ENCODE measurements at places on chromosomes 7 and 10.

DNA sequence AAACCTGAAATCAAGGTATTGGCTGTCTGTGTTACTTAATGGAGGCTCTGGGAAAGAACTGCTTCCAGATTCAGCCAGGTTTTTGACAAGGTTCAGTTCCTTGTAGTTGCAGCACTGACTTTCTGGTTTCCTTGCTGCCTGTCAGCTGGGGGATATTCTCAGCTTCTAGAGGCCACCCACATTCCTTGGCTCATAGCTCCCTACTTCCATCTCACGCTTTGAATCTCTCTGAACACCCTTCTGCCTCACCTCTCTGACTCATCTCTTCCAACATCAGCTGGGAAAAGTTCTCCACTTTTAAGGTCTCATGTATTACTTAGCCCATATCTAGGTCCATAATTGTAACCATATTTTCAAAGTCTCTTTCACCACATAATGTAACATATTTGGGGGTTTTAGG lies 22.9 kb upstream of the GPR22 start:
- DNase-seq, result no peak

DNA sequence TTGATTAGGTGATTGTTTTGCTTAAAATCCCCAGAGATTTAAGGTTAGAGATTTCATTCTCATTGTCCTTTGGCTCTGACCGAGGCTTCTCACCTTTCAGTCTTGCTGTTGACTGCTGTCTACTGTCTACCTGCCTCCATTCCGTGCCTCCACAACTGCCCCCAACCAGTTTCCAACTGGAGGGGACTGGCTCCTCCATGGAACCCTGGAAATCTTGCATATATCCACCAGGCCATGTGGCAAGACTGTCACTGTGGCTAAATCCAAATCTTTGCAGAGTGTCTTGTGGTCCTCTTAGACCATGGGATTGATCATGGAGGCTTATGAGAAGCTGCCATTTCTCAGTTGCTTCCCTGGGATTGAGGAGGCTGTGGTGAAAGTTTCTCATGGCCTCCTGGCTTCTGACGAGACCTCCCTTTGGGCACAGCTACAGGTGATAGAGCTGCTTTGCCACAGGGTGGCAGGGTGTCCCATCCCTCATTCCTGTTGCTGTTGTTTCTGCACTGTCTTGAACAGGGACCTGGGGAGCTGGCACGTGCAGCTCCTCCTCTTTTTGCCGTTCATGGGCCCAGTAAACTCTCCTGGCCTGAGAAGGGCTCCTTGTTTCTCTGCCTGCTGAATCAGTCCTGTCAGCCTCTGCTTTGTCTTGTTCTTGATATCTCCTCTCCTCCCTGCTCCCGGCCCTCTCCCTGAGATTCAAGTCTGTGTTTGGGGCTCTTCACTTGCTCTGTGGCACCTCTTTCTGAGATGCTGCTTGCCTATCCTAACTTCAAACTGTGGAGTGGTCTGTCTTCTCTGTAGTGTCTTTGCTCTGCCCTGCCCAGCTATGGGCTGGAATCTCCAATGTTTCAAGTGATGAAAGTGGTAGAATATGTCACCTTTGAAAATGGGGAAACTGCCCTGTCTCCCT lies 63.6 kb upstream of the IGFBP3 start:
- DNase-seq, result no peak

DNA sequence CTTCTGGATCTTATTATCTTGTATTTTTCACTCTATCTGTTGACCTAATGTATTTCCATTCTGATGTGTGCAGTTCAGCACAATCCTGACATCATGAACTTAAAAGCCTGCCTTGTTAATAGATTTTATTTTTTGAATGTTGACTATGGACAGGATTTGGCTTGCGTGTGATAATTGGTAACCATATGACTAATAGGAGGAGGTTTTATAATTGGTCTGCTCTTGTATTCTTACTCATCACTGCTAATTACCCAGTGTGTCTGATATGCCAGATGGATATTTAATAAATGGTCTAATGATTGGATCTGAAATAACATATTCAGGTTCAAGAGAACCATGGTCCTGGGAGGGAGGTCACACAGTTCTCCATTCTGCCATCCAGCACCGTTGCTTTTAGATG lies 45.9 kb downstream of the MTURN start:
- DNase-seq, result no peak

- DNase-seq, result peak; percentile 31
These were observed 2.1 kb downstream of the RET start for GRCh38 chr10:43078986-43079273.

GRCh38 chr7:35482231-35482630 lies 212.7 kb downstream of the HERPUD2 start:
- DNase-seq, result no peak

DNA sequence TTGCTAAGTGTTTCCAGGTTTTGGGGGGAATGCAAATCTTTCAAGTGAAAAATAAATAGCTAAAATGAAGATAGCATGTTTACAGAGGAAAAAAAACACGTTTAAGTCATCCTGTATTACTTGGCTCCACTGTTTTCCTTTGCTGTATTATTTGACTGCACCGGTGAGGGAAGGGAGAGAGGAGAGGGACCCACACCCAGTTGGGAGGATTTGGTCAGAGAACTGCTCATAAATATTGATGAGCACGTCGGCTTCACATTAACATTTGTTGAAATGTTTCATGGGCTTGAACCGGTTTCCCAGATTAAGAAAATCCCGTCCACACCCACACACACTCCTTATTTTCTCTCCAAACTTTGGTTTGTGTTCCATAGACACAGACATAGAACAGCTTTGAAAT lies 493.8 kb upstream of the MGMT start:
- DNase-seq, result no peak

GRCh38 chr10:96118604-96119450 lies 11.3 kb upstream of the ZNF518A start:
- no peak for DNase-seq

- no peak for DNase-seq
These were observed 58.4 kb upstream of the ETV1 start for GRCh38 chr7:14047709-14048399.

GRCh38 chr10:66837990-66838389 lies 87.8 kb upstream of the LRRTM3 start:
- DNase-seq, result no peak

DNA sequence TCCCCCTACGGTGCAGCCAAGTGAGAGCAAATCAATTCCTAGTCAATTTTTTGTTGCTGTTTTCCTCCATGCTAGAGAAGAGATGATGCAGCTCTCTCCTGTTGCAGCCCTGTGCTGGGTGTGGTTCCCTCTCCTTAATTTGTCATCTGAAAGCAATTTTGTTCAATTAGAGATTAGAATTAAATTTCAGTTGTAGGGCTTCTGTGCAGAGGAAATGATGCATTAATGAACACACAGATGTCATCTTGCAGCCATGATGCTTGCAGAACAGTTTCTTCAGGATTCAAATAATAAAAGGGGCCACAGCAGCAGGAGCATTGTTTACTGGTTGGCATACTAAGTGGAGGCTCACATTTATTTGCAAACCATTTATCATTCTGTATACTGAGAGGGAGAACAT lies 266.0 kb downstream of the AUTS2 start:
- no peak for DNase-seq

Data from activated CD4-positive, alpha-beta T cell treated with anti-CD3 and anti-CD28 coated beads, Interleukin-2, amount 50 U/mL, for 48 hours (primary cell).